Pericardium fibroblast (primary cell): ENCODE measurements at places on chromosomes 7 and 10. TPM values are rescaled to one million over a fixed set of nuclear protein-coding genes. Genes with fewer than 3 reads are reported as not detected.

The TFEC gene
- not detected in 2 replicates for total RNA-seq

The SH2D4B gene
- not detected in 2 replicates for total RNA-seq

The COL17A1 gene
- 0.23 TPM in 1 of 2 replicates, not detected in the other for total RNA-seq

The POLR2J gene
- total RNA-seq: 24.0 and 47.8 TPM in 2 replicates

The GIMAP2 gene
- 0.09 and 0.12 TPM in 2 replicates for total RNA-seq

The CRPPA gene
- total RNA-seq: 0.93 and 0.94 TPM in 2 replicates

The HOXA10 gene
- 2.3 TPM in 1 of 2 replicates, not detected in the other for total RNA-seq

The ITIH5 gene
- 0.47 and 3.5 TPM in 2 replicates for total RNA-seq

The ATOH7 gene
- total RNA-seq: not detected in 2 replicates

The GIMAP1 gene
- not detected in 2 replicates for total RNA-seq

The HIF1AN gene
- total RNA-seq: 4.7 and 7.6 TPM in 2 replicates

The ZNF438 gene
- total RNA-seq: 5.3 and 5.4 TPM in 2 replicates

The CYP26C1 gene
- total RNA-seq: not detected in 2 replicates

The GALNT17 gene
- total RNA-seq: under 0.01 and 3.4 TPM in 2 replicates

The AKR1C3 gene
- total RNA-seq: 12.3 and 18.4 TPM in 2 replicates

The GNGT1 gene
- not detected in 2 replicates for total RNA-seq

The TUBB8 gene
- not detected in 2 replicates for total RNA-seq

The FGFR2 gene
- 0.35 TPM in 1 of 2 replicates, not detected in the other for total RNA-seq

The SFRP5 gene
- 0.09 and 0.58 TPM in 2 replicates for total RNA-seq

The CLEC2L gene
- not detected in 2 replicates for total RNA-seq

The COL13A1 gene
- 3.3 and 4.9 TPM in 2 replicates for total RNA-seq

The SOSTDC1 gene
- not detected in 2 replicates for total RNA-seq

The AMZ1 gene
- total RNA-seq: 0.12 TPM in 1 of 2 replicates, not detected in the other

The PNLIPRP3 gene
- total RNA-seq: not detected in 2 replicates

The LBX1 gene
- total RNA-seq: under 0.01 TPM in 1 of 2 replicates, not detected in the other

The CLRN3 gene
- total RNA-seq: not detected in 2 replicates

The CHAT gene
- not detected in 2 replicates for total RNA-seq

The NUTM2A gene
- total RNA-seq: 0.34 and 3.4 TPM in 2 replicates

The NRG3 gene
- total RNA-seq: not detected in 2 replicates

The SPDYE1 gene
- not detected in 2 replicates for total RNA-seq

The SEMA3A gene
- 1.2 and 2.8 TPM in 2 replicates for total RNA-seq

The HMX2 gene
- not detected in 2 replicates for total RNA-seq

The IL6 gene
- total RNA-seq: 3.0 and 33.0 TPM in 2 replicates

The TSC22D4 gene
- total RNA-seq: 48.1 and 49.1 TPM in 2 replicates

The BEND7 gene
- total RNA-seq: 0.43 and 1.6 TPM in 2 replicates

The COL26A1 gene
- under 0.01 TPM in 1 of 2 replicates, not detected in the other for total RNA-seq

The ARHGEF5 gene
- total RNA-seq: 5.1 and 8.3 TPM in 2 replicates

The HACD1 gene
- 14.8 and 27.5 TPM in 2 replicates for total RNA-seq

The CH25H gene
- 0.23 and 1.6 TPM in 2 replicates for total RNA-seq

The AGR2 gene
- total RNA-seq: not detected in 2 replicates

The PPP1R9A gene
- 0.23 and 0.51 TPM in 2 replicates for total RNA-seq

The ZNF467 gene
- 9.3 and 14.0 TPM in 2 replicates for total RNA-seq

The KIF11 gene
- 2.2 and 2.8 TPM in 2 replicates for total RNA-seq

The NKX6-2 gene
- total RNA-seq: not detected in 2 replicates
